Heart left ventricle (tissue), 16 donors: ENCODE measurements at places on chromosomes 1 and 21. TPM values are rescaled to one million over a fixed set of nuclear protein-coding genes. Genes with fewer than 3 reads are reported as not detected.
A peak's percentile ranks its signal among the peaks of the same experiment; 100 is the strongest.

Gene ROR1
- 19.6 TPM for total RNA-seq

Gene MAP1LC3C
- 0.46 TPM for total RNA-seq

Gene NDC1
- total RNA-seq = 4.3 TPM

Gene TNNT2
- total RNA-seq = 9,589 TPM

Gene PDPN
- total RNA-seq = 15.4 TPM

Gene IL10
- total RNA-seq = 1.3 TPM

Gene URB1
- 17.2 TPM for total RNA-seq

Gene IFI6
- 34.9 TPM for total RNA-seq

- H3K36me3 ChIP-seq = no peaks in the 10 kb centered on the region
- DNase-seq = no peak
- H3K27ac ChIP-seq = no peak overlapping the region
- no peaks in the 10 kb centered on the region for H3K27me3 ChIP-seq
Observed at GRCh38 chr1:22437573-22437972, 14.1 kb upstream of the ZBTB40 start.

DNA sequence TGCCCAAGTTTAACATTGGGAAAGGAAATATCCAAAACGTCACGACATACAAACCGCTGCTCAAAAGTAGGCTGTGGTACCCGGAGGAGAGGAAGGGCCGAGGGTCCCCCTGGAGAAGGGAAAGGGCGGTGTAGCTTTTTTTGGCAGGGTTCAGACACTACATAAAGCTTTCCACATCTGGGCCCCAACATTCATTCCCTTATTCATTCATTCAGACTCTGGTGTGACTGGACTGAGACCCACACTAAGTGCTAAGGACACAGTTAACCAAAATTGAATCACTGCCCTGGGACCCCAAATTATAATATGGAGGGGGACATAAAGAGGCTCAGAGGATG, 10.3 kb upstream of the COL8A2 start:
- peaks cover 41% of the 10 kb centered on the region for H3K36me3 ChIP-seq
- H3K4me3 ChIP-seq = no peak overlapping the region
- H3K27ac ChIP-seq = peak overlapping the region; percentile 71
- peaks cover 35% of the 10 kb centered on the region for H3K4me1 ChIP-seq
- no peak for DNase-seq

DNA sequence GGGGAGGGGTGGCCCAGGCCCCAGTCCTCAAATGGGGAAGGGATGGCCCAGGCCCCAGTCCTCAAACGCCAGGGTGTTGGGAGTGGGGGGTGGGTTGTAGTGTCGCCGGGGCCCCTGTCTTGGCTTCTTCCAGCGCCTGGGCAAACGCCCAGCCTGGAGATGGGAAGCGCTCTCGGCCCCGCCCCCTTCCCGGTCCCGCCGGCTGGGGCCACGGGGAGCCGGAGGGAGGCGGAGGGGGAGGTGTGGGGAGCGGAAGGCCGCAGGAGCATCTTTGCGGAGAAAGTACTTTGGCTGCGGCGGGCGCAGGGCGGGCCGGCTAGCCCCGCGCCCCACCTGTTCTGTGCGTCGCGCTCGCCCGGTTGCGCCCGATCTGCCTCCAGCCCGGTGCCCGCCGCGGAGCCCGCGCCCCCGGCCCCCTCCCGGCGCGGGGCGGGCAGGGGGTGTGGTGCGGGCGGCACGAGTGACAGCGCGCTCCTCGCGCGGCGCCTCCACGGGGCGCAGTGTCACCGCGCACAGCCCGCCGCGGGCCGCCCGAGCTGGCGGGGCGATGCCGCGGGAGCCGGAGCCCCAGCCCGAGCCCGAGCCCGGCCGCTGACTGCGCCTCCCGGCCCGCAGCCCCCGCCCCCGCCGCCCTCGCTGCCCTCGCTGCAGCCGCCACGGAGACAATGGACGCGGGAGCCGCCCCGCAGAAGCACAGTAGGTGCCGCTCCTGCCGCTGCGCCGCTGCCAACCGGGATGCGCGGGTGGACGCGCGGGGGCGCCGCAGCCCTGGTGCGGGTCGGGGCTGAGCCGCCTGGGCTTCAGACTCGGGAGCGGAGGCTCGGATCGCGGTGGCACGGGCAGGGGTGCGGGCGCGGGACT, 31.1 kb upstream of the PEX10 start:
- H3K27ac ChIP-seq = no peak overlapping the region
- H3K4me3 ChIP-seq = no peak overlapping the region
- peaks cover 34% of the 10 kb centered on the region for H3K27me3 ChIP-seq
- H3K4me1 ChIP-seq = no peaks in the 10 kb centered on the region
- no peak for DNase-seq

DNA sequence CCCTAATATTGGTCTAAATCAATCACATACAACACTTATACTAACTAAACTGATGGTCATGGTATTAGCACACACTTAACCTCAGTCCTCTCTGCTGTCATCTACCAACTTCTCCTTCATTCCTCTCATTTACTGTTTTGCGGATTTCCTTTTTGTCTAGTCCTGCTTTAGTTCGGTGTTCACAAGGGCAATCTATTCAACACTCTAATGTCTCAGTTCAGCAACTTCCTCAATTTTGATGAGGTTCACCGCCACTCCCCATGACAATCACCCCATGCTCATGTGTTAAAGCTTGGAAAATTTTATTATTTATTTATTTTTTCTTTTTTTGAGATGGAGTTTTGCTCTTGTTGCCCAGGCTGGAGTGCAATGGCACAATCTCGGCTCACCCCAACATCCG, 301.1 kb downstream of the PTPRC start:
- DNase-seq = no peak
- peaks cover 4% of the 10 kb centered on the region for H3K4me1 ChIP-seq
- H3K27ac ChIP-seq = no peak overlapping the region
- no peaks in the 10 kb centered on the region for H3K36me3 ChIP-seq
- no peak overlapping the region for H3K4me3 ChIP-seq

- peaks cover 90% of the 10 kb centered on the region for H3K4me1 ChIP-seq
- no peaks in the 10 kb centered on the region for H3K27me3 ChIP-seq
- no peak overlapping the region for H3K27ac ChIP-seq
- H3K4me3 ChIP-seq = no peak overlapping the region
- peaks cover 36% of the 10 kb centered on the region for H3K36me3 ChIP-seq
Observed at GRCh38 chr1:206565995-206566394, 46.3 kb downstream of the EIF2D start.

- no peak for DNase-seq
- no peaks in the 10 kb centered on the region for H3K27me3 ChIP-seq
- no peak overlapping the region for H3K27ac ChIP-seq
- H3K36me3 ChIP-seq = no peaks in the 10 kb centered on the region
Observed at GRCh38 chr21:35007348-35007747, 41.8 kb downstream of the RUNX1 start.

GRCh38 chr1:155010211-155010918, 7.8 kb downstream of the ZBTB7B start:
- no peaks in the 10 kb centered on the region for H3K27me3 ChIP-seq
- H3K36me3 ChIP-seq = peaks cover 16% of the 10 kb centered on the region
- H3K27ac ChIP-seq = no peak overlapping the region
- no peak for DNase-seq
- peaks cover 58% of the 10 kb centered on the region for H3K4me1 ChIP-seq
- no peak overlapping the region for H3K4me3 ChIP-seq

DNA sequence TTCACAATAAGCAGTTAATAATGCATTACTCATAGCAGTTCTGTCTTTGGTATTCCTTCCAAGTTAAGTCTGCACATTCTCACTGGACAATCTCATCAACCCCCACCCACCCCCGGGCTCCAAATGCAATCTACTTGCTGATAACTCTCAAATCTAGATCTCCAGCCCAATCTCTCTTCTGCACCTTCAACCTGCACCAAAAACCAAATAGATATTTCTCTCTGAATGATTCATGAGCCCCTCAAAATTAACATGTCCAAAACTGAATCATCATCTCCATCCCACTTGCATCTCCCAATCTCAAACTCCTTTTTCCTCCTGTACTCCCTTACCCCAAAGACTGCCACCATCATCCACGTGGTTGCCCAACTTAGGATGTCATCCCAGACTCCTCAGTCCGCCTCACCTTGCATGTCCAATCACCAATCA, 2.7 kb downstream of the DOCK7 start:
- H3K4me1 ChIP-seq = peaks cover 43% of the 10 kb centered on the region
- no peaks in the 10 kb centered on the region for H3K36me3 ChIP-seq
- H3K27me3 ChIP-seq = no peaks in the 10 kb centered on the region
- no peak for DNase-seq
- H3K4me3 ChIP-seq = no peak overlapping the region

GRCh38 chr1:29297450-29297849, 61.1 kb downstream of the PTPRU start:
- no peak for DNase-seq
- no peaks in the 10 kb centered on the region for H3K4me1 ChIP-seq
- no peak overlapping the region for H3K4me3 ChIP-seq
- H3K36me3 ChIP-seq = no peaks in the 10 kb centered on the region

DNA sequence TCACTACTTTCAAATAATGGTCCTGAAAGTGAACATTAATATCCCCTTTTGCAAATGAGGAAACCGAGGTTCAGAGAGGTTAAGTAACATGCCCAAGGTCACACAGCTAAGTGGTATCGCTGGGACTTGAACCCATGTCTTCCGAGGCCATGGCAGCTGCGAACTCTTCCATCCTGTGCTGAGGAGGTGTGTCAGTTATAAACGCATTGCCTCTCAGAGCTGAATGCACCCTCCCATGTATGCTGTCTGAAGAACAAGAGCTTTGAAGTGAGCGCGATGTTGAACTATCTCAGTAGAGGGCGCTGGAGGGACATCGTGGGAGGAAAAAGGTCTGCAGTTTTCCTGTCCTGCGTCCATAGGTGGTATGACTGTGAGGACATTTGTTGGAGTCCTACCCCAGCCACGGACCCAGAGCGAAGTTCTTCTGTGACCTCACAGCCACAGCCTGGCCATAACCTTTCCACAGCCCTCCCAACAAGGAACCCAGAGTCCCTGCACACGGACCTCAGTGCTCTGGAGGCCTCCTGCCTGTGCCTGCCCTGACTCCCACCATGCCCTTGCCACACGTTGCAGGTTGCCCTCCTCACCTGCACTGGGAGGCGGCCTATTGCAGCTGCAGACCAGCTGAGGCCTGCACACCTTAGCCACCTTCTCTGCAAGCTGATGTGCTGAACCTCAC, 7.5 kb downstream of the MYOC start:
- no peak overlapping the region for H3K4me3 ChIP-seq
- H3K36me3 ChIP-seq = no peaks in the 10 kb centered on the region
- no peaks in the 10 kb centered on the region for H3K27me3 ChIP-seq
- H3K27ac ChIP-seq = peak overlapping the region; percentile 85

- no peak overlapping the region for H3K27ac ChIP-seq
- H3K27me3 ChIP-seq = no peaks in the 10 kb centered on the region
- no peaks in the 10 kb centered on the region for H3K4me1 ChIP-seq
- no peak overlapping the region for H3K4me3 ChIP-seq
- DNase-seq = no peak
Observed at GRCh38 chr1:107879927-107880326, 85.1 kb downstream of the VAV3 start.

DNA sequence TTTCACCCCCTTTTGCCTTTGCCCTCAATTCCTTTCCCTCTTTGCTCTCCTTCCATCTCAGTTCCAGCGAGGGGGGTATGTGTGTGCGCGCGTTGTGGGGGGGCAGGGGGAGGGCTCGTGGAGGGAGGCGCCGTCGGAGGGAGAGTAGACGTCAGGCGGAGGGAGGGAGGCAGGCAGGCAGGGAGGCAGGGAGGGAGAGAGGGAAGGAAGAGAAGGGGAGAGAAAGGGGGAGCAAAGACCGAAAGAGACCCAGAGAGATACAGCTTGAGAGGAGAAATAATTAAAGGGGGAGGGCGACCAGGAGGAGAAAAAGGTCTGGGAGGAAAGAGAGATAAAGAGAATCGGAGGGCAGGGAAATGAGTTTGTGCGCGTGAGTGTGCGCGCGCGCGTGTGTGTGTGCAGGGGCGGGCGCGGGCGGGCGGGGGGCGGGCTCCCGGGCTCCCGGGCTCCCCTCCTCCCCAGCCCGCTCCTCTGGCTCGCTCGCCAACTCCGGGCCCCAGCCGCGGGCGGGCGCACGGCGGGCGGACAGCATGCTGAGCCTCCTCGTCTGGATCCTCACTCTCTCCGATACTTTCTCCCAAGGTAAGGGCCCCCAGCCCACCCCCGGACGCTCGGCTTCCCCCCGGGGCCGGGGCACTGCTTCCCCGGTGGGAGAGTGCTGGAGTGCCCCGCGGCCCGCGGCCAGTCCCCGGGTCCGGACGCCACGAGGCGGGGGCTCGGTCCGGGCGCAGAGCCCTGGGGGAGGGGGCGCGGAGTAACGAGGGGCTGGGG, at the start of gene KIRREL1:
TSS of gene KIRREL1 (plus strand) at position 499 of the 771 bp plus-strand sequence. CDS start at position 531, 32 bp downstream.
- peak; percentile 67 for DNase-seq
- peaks cover 7% of the 10 kb centered on the region for H3K4me1 ChIP-seq
- no peaks in the 10 kb centered on the region for H3K27me3 ChIP-seq
- peak within 1 kb of the TSS; percentile 89 for H3K4me3 ChIP-seq
- H3K36me3 ChIP-seq = no peaks in the 10 kb centered on the region
- H3K27ac ChIP-seq = peak within 1 kb of the TSS; percentile 67

- H3K4me1 ChIP-seq = no peaks in the 10 kb centered on the region
- no peaks in the 10 kb centered on the region for H3K36me3 ChIP-seq
- H3K27me3 ChIP-seq = no peaks in the 10 kb centered on the region
- no peak overlapping the region for H3K27ac ChIP-seq
- H3K4me3 ChIP-seq = no peak overlapping the region
Observed at GRCh38 chr1:219041141-219041540, 132.5 kb upstream of the LYPLAL1 start.

- H3K4me1 ChIP-seq = peaks cover 8% of the 10 kb centered on the region
- H3K36me3 ChIP-seq = peaks cover 33% of the 10 kb centered on the region
- no peak overlapping the region for H3K4me3 ChIP-seq
- H3K27me3 ChIP-seq = no peaks in the 10 kb centered on the region
- DNase-seq = no peak
- no peak overlapping the region for H3K27ac ChIP-seq
Observed at GRCh38 chr1:109501644-109502363, 7.7 kb downstream of the AMIGO1 start.

- H3K27me3 ChIP-seq = no peaks in the 10 kb centered on the region
- H3K27ac ChIP-seq = peak overlapping the region; percentile 9
- no peak for DNase-seq
- H3K36me3 ChIP-seq = no peaks in the 10 kb centered on the region
Observed at GRCh38 chr1:218735436-218736032, 390.4 kb downstream of the TGFB2 start.

DNA sequence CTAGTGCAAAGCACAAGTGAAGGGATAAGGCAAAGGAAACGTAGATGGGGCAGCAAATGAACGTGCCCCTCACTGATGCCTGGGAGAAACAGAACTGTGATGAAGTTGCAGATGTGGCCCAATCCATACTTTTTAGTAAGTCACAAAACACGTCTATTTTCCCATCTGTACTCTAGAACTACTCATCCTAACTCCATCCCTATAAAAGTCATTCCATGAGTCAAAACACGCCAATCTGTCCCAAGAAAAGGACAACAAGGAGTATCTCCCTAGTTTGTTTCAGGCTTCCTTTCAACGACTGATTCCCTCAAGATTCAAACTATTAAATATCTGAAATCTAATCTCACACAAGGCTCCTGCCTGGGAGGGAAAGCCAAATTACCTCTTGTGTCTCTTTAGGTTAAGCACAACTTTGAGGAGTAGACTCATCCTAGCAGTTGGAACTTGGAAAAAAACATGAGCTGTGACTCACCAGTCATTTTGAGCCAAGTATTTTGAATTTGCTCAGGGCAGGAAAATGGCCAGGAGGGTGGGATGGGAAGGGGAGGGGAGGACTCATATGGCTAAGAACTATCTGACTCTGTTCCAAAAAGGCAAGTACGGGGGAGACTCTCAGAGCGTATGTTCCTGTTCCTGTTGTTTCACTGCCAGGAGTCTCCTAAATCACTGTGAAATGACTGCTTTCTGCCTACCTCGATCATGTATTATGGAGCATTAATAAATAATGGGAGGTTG, 214.5 kb upstream of the CAMK1G start:
- DNase-seq = peak; percentile 52
- no peaks in the 10 kb centered on the region for H3K36me3 ChIP-seq
- H3K4me3 ChIP-seq = no peak overlapping the region
- H3K27me3 ChIP-seq = no peaks in the 10 kb centered on the region
- no peak overlapping the region for H3K27ac ChIP-seq

- H3K4me1 ChIP-seq = no peaks in the 10 kb centered on the region
- no peaks in the 10 kb centered on the region for H3K27me3 ChIP-seq
- no peaks in the 10 kb centered on the region for H3K36me3 ChIP-seq
- no peak overlapping the region for H3K27ac ChIP-seq
- H3K4me3 ChIP-seq = no peak overlapping the region
Observed at GRCh38 chr1:114033961-114034360, 54.7 kb downstream of the OLFML3 start.
